Activated naive CD4-positive, alpha-beta T cell (primary cell): ENCODE measurements at places on chromosomes 7 and 10.
A peak's percentile ranks its signal among the peaks of the same experiment; 100 is the strongest.

DNA sequence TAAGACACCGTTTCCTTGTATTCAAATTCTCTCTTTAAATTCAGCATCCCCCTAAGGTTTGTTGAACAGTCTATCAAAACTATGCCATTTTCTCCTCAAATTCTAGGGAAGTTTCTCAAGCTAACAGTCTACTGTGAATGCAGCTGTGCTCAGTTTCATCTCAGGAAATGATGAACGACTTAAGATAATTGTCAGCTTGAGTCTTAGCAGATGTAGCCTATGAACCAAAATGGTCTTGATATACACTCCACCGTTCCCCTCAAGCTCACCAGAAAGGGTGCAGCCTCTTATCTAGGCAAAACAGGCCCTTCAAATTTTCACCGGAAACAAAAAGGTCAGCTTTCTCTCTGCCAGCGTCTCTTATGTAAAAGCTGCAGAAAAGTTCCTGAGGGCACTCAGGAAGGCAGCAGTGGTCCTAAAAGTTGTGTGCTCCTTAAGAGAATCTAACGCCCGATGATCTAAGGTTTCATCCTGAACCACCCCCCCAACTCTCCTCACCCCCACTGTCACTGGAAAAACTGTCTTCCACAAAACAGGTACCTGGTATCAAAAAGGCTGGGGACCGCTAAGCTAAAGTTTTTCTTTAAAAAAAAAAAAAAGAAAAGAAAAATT lies 2.1 kb downstream of the DNAJC9 start:
- DNase-seq = no peak

- DNase-seq = no peak
These were observed 114.6 kb downstream of the PRPF18 start for GRCh38 chr10:13701157-13701919.

GRCh38 chr7:117889611-117890010 lies 16.4 kb upstream of the CTTNBP2 start:
- DNase-seq = no peak

DNA sequence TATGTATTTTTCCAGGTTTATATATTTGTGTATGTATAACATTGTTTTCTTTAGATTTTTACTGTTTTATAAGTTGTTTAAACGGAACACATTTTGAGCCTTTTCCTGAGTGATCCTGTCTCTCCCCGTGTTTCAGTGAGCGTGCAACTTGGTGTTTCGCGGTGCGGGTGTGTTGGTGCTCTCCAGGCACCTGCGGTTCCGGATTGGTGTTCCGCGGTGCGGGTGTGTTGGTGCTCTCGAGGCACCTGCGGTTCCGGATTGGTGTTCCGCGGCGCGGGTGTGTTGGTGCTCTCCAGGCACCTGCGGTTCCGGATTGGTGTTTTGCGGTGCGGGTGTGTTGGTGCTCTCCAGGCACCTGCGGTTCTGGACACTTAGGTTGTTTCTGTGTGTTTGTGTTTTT lies 20.6 kb downstream of the DYNC2I1 start:
- no peak for DNase-seq

- DNase-seq = peak; percentile 5
These were observed at the start of gene ARID5B for GRCh38 chr10:61900829-61901792. Gene ARID5B, plus strand, starts transcription at chr10:61901699. Its CDS starts 11 bp downstream, at chr10:61901710.

DNA sequence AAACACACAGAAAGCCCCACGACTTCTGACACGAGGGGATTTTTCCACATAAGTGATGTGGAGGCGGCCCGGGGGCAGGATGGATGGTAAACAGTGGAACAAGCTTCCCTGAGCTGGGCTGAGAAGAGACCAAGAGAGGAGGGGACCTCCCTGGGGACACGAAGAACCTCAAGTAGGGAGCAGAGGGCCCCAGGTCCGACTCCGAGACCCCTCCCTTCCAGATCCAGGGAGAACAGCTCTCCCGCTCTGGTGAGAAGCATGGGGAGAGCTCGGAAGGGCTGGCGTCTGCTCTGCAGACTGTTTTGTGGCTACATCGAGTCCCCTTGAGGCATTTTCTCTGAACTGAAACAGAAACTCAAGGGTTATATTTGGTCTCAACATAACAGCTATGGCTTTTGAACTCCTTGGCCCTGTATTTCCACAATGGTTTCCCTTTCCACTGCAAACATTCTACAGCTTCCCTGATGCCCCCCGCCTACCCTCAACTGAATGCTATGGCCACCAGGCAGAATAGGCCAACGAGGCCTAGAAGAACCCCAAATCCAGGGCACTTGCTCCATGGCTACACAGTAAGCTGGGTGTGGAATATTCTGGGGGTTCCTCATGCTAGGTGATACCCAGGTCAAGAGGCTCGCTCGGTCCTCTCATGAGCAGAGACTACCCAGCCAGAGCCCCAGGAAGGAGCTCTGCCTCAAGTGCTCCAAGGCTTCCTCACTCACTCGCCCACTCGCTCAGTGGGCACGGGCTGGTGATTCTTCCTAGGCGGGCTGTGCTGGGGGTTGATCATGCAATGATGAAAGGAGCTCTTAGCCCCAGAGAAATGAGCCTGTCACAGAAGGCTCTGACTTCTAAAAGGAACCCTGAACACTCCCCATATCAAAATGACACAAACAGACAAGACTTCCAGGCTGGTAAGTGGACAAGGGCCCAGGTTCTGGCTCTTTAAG lies 47.5 kb downstream of the FAM53B start:
- DNase-seq = no peak

DNA sequence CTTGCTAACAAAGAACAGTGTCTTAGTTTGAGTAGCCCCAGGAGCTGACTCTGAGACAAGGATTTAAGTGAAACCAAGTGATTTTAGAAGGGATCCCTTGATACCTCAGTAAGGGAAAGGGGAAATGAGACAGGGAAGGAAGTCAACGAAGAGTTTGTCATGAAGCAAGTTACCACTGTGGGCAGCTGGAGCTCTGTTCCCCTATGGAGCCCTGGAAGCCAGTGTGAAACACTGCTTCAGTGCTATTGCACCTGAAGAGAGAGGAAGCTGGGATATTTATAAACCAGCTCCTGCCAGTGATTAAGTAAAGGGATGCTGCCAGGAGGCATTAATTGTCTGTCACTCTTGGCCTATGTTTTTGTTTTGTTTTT lies 58.9 kb upstream of the WAPL start:
- DNase-seq = no peak

DNA sequence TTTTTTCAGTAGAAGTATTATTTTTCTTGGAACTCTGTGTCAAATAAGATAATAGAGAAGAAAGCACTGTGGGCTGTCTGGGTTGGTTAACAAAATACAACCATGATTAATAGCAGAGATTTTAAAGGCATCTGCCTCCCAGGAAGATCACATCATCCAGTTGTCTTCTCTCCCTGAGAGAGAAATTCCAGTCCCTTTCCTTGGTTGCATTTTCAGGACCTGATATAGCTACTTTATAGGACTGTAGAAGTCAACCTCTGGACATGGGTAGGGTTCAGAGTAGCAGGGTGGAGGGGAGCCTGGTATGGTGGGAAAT lies 309.9 kb upstream of the IGFBP3 start:
- no peak for DNase-seq

- DNase-seq = no peak
These were observed 47.7 kb downstream of the DLD start for GRCh38 chr7:107938456-107939250.

DNA sequence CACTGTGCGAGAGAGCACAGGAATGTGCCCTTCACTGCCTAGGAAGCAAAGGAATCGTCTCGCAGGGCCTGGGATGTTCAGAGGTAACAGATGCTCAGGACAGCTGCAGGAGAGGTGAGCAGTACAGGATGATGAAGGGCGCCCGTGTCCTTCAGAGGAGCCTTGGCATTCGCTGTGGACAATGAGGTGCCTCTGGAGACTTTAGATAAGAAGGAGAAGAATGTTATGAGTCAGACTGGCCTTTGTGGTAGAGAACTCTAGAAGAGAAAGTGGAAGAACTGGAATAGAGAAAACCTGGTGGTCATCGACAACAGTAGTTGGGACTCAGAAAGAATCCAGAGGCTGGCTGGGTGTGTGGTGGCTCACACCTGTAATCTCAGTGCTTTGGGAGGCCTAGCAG lies 64.4 kb upstream of the LEP start:
- DNase-seq = no peak

DNA sequence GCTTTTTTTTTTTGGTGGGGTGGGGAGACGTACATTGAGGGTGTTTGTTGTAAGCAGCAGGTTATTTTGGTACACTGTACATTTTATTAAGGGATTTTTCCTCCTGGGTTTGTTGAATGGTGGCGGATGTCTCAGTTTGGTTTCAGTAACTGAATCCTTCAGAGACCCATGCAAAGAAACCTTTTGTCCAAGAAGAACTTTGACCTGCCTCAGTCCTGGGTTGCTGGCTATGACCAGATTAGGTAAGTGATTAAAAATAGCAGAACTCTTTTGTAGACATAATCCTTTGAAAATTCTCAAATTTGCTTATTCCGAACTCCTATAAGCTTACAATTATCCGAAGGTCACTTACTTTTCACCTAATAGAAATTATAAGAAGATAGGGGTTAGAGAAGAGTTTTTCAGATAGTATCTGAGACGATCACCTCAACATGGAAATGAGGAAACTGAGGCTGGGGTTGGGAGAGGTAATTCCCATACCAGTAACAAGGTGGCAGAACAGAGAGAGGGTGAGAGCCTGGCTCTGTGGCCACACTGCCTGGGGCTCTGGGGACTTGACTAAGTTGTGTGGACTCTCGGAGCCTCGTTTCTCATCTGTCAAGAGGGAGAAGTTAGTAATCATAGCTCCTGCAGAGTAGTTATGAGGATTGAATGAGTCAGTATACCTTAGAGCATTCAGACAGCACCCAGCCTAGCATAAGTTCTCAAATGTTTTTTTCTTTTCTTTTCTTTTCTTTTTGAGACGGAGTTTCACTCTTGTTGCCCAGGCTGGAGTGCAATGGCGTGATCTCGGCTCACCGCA lies 87.4 kb downstream of the CCNY start:
- no peak for DNase-seq

DNA sequence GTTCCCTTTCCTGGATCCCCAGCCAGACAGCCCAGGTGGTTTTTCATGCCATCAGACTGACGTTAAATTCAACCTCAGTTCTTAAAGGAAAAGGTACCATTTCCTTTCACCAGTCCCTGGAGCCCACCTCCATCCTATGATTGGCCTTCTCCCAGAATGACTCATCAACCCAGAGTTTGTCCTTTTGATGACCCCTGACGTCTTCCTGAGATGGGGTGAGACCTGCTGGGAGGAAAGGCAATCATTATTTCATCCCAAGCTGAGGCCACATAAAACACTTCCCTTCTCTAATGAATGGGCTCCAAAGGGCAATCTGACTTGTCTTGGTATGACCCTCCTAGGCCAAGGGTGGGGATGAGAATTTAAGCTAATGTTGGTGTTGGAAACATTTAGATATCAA lies 750.7 kb downstream of the SUGCT start:
- DNase-seq = no peak

GRCh38 chr7:151327659-151328058 lies 14.0 kb upstream of the NUB1 start:
- no peak for DNase-seq

DNA sequence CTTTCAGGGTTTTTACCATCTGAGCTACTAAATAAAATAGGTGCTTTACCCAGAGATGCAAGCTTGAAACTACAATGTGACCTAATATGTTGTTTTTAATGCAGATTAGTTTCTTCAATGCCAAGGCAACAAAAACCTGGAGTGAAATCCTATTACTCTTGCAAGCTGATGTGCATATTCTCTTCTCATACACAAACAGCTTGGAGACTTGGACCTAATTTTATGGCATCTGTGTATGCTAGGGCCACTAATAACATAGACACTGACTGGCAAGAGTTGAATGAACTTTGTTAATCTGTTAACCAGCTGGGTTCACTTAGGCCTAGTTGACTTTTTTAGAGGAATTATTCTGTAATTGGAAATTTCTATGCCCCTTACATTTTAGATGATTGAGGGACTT lies 23.4 kb upstream of the SMIM30 start:
- no peak for DNase-seq

DNA sequence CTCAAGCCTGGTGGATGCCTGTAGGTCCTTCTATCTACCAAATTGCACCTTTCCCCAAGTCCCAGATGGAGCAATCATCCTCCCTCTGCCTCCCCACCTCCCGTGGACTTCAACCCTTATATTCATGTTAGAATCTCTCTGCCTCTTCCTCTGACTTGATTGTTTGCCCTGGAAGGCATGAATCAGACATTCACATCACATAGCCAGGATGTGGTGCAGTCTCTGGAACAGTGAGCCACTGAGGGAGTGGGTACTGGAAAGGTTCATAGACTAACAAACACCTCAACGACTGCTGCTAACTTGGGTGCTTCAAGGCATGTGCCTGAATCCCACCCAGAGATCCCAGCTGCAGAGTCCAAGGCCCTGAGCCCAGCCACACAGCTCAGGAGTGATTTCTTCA lies 494.0 kb downstream of the TNS3 start:
- DNase-seq = no peak

DNA sequence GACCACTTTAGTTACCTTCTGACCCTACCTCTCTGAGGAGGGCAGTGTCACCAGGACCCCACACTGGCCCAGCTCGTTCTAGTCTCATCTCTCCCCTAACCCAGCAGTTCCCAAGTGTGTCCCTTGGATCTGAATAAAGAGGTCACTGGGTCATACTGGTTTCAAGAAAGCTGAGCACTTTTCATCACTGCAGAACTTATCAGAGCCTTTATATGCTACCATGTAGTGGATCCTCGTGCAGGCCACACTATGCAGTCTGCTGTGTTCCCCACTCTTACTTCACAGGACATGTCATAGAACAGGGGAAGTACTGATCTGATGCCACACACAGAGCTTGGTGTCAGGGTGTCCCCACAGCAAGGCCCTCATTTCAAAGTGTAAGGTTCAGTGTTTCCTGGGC lies 113.8 kb downstream of the GFRA1 start:
- DNase-seq = no peak

DNA sequence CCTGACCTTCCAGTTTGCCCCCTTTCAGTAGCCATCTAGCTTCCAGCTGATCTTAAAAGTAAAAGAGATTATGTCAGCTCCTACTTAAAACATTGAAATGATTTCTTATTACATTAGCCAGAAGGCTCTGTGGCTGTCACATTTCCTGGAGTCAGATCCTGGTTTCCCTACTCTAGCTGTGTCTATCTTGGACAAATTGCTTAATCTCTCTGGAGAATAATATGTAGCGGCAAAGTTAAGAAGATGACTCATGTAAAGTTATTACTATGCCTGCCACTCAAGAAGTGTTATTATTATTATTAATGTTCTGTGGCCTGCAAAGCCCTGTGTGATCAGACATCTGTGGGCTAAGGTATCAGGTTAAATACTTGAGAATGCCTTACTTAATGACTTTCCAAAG lies 107.2 kb downstream of the RUNDC3B start:
- no peak for DNase-seq

DNA sequence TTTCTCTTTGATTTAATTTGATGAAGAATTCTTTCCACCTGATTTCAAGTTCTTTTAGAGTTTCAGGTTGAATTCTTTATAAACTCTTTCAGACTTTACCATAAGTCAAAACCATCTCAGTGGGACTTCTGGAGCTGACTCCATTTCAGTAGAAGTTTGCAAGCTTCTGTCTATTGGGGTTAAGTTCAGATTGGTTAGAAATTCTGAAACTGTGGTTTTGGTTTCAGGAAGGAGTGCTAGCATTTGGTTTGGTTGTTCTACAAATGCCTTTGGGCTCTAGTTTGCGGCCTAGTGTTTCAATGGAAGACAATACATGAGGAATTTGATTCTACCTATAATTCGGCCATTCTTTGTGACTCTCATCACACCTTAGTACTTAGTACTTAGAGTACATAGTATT lies 176.8 kb upstream of the RHOBTB1 start:
- DNase-seq = no peak
